ENCODE measurements at places on chromosomes 7 and 10.

DNA sequence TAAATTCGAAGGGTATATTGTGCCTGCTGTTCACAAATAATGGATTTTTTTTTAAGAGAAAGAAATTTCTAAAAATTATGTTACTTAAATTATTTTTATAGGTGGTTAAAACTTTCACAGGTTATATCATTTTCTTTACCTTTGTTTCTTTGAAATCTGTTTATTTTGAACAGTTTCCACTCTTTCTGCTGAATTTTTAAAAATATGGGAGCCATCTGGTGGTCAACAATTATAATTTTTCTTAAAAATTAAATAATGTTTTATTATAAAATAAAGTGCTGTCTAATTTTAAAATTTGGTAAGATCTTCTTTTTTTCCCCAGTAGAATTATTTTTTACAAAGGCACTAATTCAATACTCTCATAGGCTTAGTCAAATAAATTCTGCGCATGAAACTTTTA, 263.9 kb downstream of the ETV1 start:
- H3K27ac ChIP-seq = no peak overlapping the region
- H3K36me3 ChIP-seq = no peaks in the 10 kb centered on the region
- no peak for DNase-seq
- no peaks in the 10 kb centered on the region for H3K27me3 ChIP-seq
- H3K4me3 ChIP-seq = no peak overlapping the region

DNA sequence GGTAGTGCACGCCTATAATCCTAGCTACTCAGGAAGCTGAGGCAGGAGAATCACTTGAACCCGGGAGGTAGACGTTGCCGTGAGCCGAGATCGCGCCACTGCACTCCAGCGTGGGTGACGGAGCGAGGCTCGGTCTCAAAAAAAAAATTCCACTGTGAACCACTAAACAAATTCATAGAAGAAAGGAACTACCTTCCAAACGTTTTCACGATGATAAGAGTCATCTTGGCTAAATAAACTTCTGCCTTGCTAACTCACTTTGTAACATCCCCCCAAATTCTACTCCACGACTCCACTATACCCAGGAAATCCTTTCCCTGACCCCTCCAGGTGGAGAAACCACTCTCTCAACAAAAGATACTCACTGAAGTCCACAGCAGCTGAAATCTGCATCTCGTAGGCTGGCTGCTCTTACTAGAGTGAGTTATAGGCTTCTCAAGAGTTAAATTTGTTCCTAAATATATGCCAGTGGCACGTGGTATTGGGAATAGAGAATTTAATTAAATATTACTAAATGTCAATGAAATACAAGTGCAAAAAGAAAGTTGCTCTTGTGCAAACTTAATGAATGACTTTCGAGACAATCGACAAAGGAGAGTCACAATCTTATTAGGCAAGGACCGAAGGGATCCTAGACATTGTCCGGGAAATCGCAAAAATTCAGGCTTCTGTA, 1.6 kb upstream of the GTF2I start:
- peak overlapping the region; percentile 24 for H3K27ac ChIP-seq
- no peak for DNase-seq
- no peaks in the 10 kb centered on the region for H3K27me3 ChIP-seq
- peak overlapping the region; percentile 42 for H3K4me3 ChIP-seq
- H3K36me3 ChIP-seq = no peaks in the 10 kb centered on the region

- no peak overlapping the region for H3K4me3 ChIP-seq
- H3K4me1 ChIP-seq = no peaks in the 10 kb centered on the region
- H3K27ac ChIP-seq = no peak overlapping the region
- DNase-seq = no peak
Measured at GRCh38 chr10:1570416-1571051, 166.8 kb downstream of the ADARB2 start.

GRCh38 chr10:120514959-120515358, 57.9 kb downstream of the PLPP4 start:
- H3K4me1 ChIP-seq = no peaks in the 10 kb centered on the region
- H3K36me3 ChIP-seq = no peaks in the 10 kb centered on the region
- H3K27ac ChIP-seq = no peak overlapping the region
- no peak overlapping the region for H3K4me3 ChIP-seq
- DNase-seq = no peak
- H3K27me3 ChIP-seq = no peaks in the 10 kb centered on the region

- no peaks in the 10 kb centered on the region for H3K36me3 ChIP-seq
- DNase-seq = no peak
- peaks cover 6% of the 10 kb centered on the region for H3K4me1 ChIP-seq
Measured at GRCh38 chr10:7520507-7521485, 110.0 kb upstream of the SFMBT2 start.

DNA sequence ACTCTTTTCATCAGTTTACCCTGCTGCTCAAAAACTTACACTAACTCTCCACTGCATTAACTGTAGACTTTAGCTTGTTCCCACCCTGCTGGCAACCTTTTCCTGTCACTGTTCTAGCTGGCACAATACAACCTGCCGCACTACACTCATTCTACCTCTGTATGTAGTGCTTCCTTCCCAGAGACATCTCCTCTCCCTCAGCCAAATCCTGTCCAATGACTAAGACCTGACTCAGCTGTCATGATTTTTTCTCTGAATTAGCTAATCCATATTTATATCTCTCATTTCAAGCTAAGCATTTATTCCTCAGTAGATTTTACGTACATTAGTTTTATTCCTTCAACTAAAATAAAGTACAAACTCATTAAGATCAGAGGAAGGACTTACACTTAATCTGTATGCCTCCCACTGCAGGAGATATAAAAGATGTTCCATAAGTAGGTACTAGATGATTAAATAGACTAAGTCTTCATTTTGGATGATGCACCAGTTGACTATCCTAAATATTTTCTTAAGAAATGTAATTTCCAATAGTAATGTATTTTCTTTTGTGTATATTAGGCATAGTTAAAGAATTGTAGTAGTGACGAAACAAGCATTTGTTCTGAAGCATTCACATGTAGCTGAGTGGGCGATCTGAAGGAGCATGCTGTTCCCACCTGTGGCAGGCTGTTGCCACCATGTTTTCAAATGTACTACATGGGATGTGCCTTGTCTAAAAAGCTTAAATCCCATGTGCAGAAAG, 189.1 kb downstream of the SKAP2 start:
- H3K27ac ChIP-seq = no peak overlapping the region
- no peaks in the 10 kb centered on the region for H3K4me1 ChIP-seq
- no peaks in the 10 kb centered on the region for H3K27me3 ChIP-seq
- no peaks in the 10 kb centered on the region for H3K36me3 ChIP-seq
- no peak for DNase-seq

DNA sequence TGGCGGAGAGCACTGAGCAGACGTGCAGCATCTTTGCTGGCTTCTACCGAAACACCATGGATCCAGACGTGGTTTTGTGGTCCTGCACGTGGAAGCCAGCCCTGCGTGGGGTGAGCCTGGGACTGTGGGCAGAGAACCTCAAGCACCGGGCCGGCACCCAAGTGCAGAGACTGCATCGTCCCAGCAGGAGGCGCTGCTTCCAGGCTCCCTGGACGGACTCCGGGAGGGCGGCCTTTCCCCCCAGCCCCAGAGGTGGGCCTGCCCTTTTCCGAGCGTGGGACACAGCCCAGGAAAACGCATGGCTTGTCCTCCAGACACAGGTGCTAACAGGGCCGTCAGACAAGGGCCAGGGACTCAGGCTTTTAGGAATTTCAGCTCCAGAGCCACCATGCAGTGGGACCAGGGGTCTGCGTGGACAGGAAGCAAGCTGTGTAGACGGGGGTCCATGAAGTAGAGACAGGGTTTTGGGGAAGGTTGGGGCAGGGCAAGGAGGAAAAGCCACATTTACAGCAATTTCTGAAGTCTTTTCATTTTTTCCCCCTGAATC, 303.9 kb downstream of the WDR37 start:
- H3K27ac ChIP-seq = no peak overlapping the region
- no peak overlapping the region for H3K4me3 ChIP-seq
- H3K36me3 ChIP-seq = no peaks in the 10 kb centered on the region

GRCh38 chr7:78037603-78038002, 239.0 kb downstream of the PHTF2 start:
- H3K27me3 ChIP-seq = no peaks in the 10 kb centered on the region
- H3K4me3 ChIP-seq = no peak overlapping the region
- no peak overlapping the region for H3K27ac ChIP-seq
- no peaks in the 10 kb centered on the region for H3K4me1 ChIP-seq
- peak; percentile 37 for DNase-seq
- H3K36me3 ChIP-seq = no peaks in the 10 kb centered on the region

GRCh38 chr10:30103595-30104320, 44.4 kb upstream of the JCAD start:
- H3K4me1 ChIP-seq = no peaks in the 10 kb centered on the region
- no peak overlapping the region for H3K4me3 ChIP-seq
- H3K27me3 ChIP-seq = no peaks in the 10 kb centered on the region
- H3K36me3 ChIP-seq = no peaks in the 10 kb centered on the region
- H3K27ac ChIP-seq = no peak overlapping the region

- no peaks in the 10 kb centered on the region for H3K4me1 ChIP-seq
- no peaks in the 10 kb centered on the region for H3K27me3 ChIP-seq
- H3K27ac ChIP-seq = no peak overlapping the region
- H3K36me3 ChIP-seq = no peaks in the 10 kb centered on the region
- DNase-seq = no peak
- no peak overlapping the region for H3K4me3 ChIP-seq
Measured at GRCh38 chr10:33111488-33112051, 153.5 kb upstream of the ITGB1 start.

- peak; percentile 89 for DNase-seq
- H3K27ac ChIP-seq = peak overlapping the region; percentile 27
- no peak overlapping the region for H3K4me3 ChIP-seq
- no peaks in the 10 kb centered on the region for H3K36me3 ChIP-seq
Measured at GRCh38 chr10:30813872-30814481, 184.4 kb upstream of the LYZL2 start.

DNA sequence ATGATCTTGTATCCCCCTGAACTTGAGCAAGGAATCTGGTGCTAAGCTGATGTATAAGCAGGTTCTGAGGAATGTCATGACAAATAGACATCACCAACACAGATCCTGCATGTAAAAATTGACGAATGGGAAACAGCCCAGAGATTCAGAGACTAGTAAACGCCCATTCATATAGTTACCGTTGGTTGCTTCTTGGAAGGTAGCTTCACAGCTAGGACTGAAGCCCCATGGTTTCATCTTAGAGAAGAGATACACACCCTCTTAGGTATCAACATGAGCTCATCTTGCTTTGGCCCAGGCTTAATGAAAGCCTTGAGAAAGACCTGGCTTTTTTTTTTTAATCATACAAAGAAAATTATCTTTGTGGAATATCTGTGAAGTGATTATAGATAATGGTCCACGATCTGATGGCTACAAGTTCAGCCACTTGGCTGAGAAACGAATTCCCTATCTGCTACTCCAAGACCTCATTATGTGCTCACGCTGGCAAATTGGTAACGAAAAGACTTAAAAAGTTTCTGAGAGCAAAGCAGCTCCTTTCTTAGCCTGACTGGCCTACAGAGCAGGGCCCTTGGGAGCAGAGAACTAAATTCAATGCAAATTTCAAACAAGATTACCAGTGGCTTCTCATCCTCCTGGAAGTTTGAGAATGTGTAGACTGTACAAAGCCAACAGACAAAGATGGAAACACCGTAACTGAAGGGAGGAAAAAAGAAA, 181.1 kb downstream of the NRP1 start:
- no peaks in the 10 kb centered on the region for H3K27me3 ChIP-seq
- no peak for DNase-seq
- H3K36me3 ChIP-seq = no peaks in the 10 kb centered on the region
- peaks cover 9% of the 10 kb centered on the region for H3K4me1 ChIP-seq
- no peak overlapping the region for H3K4me3 ChIP-seq
